ENCODE measurements at places on chromosomes 1 and 21.

- DNase-seq, result no peak
Measured at GRCh38 chr1:22702296-22703085, 8.1 kb upstream of the EPHB2 start.

DNA sequence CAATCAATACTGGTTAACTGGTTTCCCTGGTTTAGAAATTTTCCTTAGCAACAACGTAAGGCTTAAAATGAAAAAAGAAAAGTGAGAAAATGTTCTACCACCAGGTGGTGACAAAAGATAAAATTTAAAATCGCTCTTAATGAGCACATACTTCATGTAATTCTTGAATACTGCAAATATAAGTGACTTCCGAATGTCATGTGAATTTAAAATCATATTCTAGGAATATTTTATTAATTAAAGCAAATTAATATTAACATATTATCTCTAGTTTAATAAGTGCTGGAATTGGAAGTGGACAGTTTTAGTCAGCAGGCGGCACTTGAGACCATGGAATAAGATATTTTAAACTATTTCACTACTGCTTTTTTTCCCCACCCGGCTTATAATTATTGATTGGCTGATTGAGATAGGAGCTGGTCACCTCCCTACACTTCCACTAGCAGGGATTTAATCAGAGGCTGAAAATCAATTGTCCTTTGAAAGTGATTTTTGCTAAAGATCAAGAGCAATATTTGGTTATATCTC is 5.0 kb upstream of the ADAMTS1 start:
- peak; percentile 38 for DNase-seq

GRCh38 chr21:41170442-41170841 is 2.5 kb downstream of the BACE2 start:
- DNase-seq, result peak; percentile 58

- DNase-seq, result no peak
Measured at GRCh38 chr1:201393076-201393475, 6.0 kb downstream of the LAD1 start.

DNA sequence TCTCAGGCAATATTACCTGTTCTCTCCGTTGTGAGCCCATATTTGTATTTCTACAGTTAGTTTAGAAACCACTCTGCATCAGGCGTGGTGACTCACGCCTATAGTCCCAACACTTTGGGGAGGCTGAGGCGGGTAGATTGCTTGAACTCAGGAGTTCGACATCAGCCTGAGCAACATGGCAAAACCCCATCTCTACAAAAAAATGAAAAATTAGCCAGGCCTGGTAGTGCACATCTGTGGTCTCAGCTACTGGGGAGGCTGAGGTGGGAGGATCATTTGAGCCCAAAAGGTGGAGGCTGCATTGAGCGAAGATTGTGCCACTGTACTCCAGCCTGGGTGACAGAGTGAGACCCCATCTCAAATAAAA is 19.7 kb upstream of the ID3 start:
- DNase-seq, result no peak

DNA sequence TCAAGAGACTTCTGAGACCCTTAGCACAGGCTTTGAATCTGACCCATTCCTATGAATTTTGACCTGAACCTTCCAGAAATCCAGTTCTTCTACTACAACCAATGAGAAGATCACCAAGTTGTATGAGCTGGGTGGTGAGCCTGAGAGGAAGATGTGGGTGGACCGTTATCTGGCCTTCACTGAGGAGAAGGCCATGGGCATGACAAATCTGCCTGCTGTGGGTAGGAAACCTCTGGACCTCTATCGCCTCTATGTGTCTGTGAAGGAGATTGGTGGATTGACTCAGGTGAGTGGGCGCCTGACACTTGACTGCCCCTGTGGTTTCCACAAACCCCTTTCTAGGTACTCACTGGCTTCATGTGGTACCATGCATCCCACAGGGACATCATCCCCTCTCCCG is 20.0 kb upstream of the PIGV start:
- DNase-seq, result no peak

- peak; percentile 13 for DNase-seq
Measured at GRCh38 chr1:22920026-22920733, 52.5 kb downstream of the LACTBL1 start.

DNA sequence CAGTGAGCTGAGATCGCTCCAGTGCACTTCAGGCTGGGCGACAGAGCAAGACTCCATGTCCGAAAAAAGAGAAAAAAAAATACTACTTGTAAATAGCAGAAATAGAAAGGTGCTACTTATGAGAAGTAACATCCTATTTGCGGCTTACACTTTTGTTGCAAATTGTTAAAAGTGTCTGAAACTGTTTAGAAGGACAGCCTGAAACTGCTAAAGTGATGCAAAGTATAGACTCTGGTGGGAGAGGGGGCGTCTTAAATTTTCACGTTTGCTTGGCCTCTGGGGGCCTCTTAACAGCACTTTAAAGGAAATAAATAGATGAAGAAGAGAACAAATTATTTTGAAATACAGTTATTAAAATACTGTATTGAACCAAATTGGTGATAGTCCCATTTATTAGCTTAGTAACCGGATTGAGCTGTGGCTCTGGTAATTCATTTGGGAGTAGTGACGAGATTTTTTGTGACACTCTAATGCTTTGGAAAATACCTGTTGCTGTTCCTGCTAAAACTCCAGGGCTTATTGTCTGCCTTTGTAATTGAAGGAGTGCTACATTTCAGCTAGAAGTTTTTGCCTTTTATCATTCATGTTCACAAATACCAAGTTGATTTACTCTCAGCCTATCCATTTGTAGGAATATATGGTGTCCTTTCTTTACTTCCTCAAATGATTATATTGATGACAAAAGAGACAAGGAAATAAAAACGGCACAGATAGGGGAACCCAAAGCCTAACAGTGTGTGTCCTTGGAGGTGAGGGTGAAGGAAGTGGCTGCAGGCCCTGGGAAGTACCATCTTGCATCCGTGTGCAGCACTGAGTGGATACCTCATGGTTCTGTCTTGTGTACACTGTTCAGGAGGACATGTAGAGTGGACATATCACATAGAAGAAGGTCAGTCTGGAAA is 6.2 kb downstream of the PKNOX1 start:
- no peak for DNase-seq

DNA sequence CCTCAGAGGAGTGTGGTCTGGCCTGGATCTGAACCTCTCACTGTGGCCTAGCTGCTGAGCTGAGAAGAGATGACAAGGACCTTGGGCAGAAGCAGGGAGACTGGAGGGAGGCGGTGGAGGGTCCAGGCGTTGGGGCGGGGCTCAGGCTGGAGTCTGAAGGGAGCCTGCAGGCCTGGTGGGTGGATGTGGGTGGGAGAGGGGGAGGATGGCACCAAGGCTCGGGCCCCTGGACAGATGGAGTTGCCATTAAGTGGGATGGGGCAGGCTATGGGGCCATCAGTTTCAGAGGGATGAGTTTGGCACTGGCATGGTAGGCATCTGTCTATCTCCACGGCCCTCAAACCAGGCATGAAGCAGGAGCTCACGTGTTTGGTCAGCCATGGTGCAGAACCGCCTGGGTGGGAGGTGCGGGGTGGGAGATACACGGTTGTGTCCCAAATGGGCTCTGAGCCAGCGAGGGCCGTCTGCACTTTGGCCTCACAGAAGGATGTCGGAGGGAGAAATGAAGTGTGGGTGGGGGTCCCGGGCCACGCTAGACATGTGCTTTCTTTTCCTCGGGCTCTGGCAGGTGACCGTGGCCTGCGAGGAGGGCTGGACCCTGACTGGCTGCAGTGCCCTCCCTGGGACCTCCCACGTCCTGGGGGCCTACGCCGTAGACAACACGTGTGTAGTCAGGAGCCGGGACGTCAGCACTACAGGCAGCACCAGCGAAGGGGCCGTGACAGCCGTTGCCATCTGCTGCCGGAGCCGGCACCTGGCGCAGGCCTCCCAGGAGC is 23.6 kb downstream of the PCSK9 start:
- DNase-seq, result no peak

GRCh38 chr1:29247044-29247443 is 10.7 kb downstream of the PTPRU start:
- DNase-seq, result no peak

DNA sequence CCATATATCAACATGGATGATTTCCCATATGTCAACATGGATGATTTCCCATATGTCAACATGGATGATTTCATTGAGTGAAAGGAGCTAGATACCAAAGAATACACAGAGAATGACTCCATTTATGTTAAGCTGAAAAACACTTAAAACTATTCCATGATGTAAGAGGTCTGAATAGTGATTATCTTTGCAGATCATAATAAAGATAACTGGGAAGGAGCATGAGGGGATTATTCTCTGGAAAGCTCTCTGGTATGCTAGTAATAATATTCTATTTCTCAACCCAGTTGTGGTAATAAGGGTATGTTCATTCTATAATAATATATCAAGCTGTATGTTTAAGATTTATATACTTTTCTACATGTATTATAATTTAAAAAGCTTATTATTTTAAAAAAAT is 14.1 kb downstream of the SYNJ1 start:
- DNase-seq, result no peak

DNA sequence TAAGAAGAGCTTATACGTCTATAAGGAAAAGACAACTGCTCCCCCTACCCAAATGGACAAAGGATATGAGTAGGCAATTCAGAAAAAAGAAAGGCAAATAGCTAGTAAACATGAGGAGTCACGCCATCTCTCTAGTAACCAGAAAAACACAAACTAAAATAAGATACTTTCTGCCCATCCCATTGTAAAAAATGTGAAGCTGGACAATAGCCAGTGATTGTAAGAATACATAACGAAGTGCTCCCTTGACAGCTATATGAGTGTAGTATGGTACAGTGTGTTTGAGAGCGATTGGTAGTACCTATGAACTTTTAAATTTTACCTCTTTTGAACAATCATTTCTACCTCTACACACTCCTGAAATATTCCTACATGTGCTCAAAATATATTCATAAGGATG is 7.5 kb upstream of the GJA8 start:
- no peak for DNase-seq

DNA sequence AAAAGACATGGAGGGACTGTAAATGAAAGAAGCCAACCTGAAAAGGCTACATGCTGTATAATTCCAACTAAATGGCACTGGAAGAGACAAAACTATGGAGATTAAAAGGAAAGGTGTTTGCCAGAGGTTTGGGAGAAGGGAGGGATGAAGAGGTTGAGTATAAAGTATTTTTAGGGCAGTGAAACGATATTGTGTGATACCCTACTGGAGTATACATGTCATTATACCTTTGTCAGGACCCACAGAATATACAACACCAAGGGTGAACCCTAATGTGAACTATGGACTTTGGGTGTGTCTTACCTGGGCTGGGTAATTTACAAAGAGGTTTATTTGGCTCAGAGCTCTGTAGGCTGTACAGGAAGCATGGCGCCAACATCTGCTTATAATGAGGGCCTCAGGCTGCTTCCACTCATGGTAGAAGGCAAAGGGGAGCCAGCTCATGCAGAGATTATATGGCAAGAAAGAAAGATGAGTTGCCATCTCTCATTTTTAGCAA is 73.4 kb downstream of the CD2 start:
- DNase-seq, result no peak

GRCh38 chr1:3187415-3188149 is 118.6 kb downstream of the PRDM16 start:
- DNase-seq, result no peak

- DNase-seq, result no peak
Measured at GRCh38 chr1:30714536-30715090, 8.8 kb downstream of the MATN1 start.

DNA sequence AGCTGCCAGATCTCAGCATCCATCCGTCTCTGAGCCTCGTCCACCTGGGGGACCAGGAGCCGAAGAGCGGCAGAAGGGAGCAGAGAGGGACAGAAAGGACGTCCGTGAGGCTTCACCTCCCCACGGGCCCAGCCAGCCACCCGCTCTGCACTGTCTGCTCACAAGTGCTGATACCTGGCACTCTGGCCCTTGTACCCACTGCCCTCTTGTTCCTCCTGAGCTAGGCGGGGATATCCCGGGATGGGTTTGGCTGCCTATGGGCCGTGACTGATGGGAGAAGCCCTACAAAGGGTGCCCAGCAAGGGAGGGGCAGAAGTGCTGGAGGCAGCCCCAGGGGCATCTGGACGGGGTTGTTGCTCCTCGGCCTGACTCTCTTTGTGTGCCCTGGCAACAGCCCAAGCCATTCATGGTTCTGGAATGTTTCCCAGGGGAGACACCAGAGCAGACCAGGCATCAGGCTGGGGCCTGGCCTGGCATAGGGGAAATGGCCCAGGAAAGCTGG is 57.6 kb downstream of the LDLRAD2 start:
- DNase-seq, result peak; percentile 75

GRCh38 chr1:110502402-110503151 is 16.4 kb downstream of the KCNA10 start:
- DNase-seq, result no peak

DNA sequence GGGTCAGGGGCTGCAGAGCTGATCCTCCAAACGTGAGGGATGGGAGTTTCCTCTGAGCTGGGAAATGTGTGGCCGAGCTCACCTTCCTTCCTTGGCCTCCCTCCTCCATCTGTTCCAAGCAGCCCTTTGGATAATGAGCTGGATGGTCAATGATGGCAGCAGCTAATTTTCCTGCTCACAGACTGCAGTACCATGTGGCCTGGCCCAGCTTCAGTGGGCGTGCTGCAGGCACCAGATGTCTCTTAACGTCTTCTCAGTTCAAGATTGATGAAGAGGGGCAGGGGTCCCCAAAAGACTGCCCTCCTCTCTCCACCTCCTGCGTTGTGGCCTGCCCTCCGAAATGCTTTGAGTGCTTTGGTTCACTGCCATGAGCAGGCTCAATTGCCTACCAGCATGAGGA is 86.0 kb downstream of the UBIAD1 start:
- no peak for DNase-seq

GRCh38 chr1:183466781-183467180 is 5.5 kb upstream of the SMG7 start:
- no peak for DNase-seq

DNA sequence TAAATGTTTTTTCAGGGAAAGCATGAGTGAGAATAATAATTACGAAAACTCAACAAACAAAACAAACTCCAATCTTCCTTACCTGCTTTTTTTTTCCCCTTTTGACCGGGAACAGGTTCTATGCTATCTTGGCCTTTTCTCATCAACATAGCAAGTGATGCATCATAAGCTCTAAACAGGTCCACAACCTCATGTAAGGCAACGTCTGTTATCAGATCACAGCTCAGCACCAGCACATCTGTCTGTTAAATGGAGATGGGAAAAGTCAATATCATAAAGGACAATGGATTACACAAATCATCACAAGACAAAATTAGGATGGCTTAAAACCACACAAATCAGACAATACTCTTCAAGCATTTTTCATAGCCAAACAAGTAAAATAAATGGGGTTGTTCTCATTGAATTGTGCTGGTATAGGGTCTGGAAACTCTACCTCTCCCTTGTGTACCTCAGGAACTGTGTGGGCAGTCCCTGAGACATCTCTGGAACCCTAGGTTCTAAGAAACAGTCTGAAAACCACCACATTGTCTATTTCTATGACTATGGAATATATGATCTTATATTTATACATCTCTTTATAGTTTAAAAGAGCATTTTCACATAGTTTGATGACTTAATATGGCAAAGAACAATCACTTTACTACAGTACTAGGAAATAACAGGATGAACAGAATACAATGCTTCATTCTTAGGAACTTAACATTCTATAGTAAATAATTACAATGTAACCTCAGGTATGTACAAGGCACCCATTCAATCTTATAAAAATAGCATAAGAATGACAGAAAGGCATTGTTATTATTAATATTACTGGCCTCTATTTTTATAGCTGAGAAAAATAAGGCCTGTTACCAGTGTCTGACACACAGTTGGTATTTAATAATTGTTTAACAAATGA is 44.7 kb downstream of the EIF2B3 start:
- DNase-seq, result no peak

- DNase-seq, result no peak
Measured at GRCh38 chr1:186671136-186671825, 8.9 kb downstream of the PTGS2 start.

GRCh38 chr1:241336335-241336734 is 20.7 kb downstream of the RGS7 start:
- no peak for DNase-seq

Data from RCC 7860 (cell line).